ENCODE measurements at places on chromosomes 5 and 9.

- DNase-seq, result no peak
Observed at GRCh38 chr5:168106008-168106761, 185.3 kb upstream of the WWC1 start.

GRCh38 chr5:134070725-134071613 lies 43.5 kb upstream of the TCF7 start:
- DNase-seq, result peak; percentile 16

DNA sequence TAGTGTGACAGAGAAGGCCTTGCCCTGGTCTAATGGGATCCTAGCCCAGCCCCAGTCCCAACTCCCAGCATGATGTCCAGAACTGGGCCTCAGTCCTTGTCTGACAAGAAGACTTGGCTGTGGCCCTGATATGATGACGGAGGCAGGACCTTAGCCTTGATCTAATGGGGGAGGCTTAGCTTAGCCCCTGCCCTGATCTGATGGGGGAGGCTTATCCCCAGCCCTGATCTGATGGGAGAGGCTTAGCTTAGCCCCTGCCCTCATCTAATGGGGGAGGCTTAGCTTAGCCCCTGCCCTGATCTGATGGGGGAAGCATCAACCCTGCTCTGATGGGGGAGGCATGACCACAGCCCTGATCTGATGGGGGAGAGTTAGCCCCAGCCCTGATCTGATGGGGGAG lies 3.7 kb downstream of the PKN3 start:
- DNase-seq, result no peak

DNA sequence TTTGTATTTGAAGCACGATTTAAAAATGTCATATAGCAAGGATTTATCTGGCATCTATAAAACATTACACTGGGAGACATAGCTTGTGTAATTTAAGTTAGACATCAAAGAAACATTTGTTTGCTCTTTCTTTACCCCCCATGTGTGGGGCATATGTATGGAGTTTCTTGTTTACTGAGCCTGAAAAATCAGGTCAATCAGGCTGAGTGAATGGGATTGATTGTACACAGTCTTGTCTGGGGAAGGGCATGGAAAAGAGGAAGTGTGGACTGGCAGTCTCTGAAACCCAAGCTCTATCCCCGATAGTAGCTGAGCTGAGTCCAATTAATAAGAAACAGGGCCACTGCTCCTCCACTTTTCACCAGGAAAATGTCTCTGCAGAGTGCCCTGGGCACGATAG lies 49.4 kb downstream of the SLC46A2 start:
- DNase-seq, result no peak

DNA sequence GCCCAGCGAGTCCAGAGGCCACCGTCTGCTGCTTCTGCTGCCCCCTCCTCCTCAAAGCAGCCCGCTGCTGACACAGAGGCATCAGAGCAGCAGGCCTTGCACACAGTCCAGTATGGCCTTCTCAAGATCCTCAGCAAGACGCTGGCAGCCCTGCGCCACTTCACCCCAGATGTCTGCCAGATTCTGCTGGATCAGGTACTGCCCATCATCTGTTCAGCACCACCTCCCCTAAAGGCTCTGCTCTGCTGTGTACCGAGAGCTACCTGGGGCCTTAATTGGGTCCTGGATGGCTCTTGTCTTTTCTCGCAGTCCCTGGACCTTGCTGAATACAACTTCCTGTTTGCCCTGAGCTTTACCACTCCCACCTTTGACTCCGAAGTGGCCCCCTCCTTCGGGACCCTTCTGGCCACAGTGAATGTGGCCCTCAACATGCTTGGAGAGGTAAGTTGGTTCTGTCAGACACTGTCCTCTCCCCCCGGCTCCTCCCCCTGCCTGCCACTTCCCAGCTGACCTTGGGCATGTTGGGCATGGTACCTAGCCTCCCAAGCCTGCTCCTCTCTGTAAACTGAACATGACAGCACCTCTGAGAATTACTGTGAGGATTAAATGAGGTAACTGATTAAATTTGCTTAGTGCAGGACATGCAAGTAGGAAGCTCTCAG lies 22.7 kb downstream of the SH3GLB2 start:
- no peak for DNase-seq

GRCh38 chr5:68369457-68370125 lies 154.0 kb downstream of the PIK3R1 start:
- no peak for DNase-seq

GRCh38 chr5:105782501-105782900 lies 1888.2 kb downstream of the EFNA5 start:
- no peak for DNase-seq

DNA sequence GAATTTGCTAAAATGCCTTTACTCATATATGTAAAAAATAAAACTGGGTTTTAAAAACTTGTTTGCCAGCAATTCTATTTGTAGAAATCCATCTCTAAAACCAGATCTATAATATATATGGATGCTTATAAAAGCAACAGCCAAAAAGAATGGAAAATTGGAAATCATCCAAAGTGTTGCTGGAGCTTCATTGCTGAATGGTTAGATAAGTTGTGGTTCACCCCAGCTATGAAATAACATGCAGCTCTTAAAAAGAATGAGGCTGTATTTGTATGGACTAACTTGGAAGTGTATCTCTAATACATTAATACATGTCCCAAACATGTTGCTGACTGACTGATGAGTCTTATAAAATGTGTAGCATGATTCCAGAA lies 76.2 kb downstream of the STK10 start:
- peak; percentile 89 for DNase-seq

DNA sequence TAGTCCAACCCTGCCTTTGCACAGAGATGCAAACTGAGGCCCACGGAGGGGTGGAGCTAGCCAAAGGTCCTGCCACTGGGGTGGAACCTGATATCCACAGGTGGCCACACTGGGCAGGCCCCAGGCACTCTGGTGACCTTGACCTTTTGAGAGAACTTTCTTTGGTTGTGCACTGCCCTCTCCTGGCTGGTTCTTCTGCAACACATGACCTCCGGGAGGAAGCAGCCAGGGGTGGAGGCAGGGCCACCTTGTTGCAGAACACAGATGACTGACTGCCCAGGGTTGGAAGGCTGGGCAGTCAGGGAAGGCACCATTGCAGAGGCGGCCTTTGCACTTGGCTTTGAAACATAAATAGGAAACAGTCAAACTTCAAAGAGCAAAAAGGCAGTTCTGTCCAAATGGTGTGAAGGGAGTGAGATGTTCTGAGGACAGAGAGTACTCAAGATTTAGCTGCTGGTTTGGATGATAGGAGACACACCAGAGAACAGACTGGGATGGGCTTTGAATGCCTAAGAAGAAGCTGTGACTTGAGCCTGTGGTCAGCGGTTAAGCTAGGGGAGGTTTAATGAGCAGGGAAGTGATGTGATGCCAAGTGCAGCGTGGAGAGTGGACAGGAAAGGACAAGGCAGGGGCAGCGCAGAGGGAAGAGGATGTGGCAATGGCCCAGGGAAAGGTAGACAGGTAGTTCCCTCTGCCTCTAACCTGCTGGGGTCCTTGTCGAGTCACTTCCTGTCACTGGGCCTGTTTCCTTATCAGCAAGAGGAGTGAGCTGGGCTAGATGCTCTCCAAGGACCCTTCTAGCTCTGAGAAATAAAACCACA lies 6.8 kb upstream of the TCOF1 start:
- DNase-seq, result peak; percentile 28

GRCh38 chr9:138057726-138058125 lies 180.1 kb downstream of the CACNA1B start:
- DNase-seq, result no peak

DNA sequence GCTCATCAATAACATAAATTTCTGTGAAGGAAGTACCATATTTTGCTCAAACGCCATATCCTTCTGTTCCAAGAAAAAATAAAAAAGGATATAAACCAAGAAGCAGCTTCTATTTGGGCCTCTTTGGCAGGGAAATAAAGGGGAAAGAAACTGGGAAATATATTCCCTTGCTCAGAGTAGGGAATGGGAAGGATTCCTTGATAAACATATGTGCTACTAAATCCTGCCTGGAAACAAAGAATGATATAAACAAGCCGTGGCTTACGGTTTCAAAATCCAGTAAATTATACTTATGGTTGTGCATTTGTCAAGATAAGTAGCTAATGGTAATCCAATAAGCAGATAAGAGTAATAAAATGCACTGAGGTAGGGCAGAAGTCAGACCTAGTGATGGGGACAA lies 481.6 kb downstream of the NTRK2 start:
- no peak for DNase-seq

Data from astrocyte of the cerebellum (primary cell).